MM.1S (cell line): ENCODE measurements at places on chromosomes 3 and 15.

DNA sequence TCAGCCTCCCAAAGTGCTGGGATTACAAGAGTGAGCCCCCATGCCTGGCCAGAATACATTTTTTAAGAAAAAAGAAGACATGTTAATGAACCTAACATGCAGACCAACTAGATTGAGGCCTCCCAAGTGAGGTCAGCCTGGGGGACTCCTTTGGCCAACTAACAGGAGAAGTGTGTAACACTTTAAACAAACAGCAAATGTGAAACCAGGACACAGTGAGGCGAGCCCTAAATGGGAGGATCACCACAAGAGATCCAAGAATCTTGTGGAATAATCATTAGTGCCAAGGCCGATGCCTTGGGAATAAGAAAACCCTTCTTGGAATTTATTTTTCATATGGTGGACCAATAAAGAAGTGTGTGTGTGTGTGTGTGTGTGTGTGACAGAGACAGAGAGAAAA, 73.9 kb downstream of the ATP10A start:
- DNase-seq, result no peak

DNA sequence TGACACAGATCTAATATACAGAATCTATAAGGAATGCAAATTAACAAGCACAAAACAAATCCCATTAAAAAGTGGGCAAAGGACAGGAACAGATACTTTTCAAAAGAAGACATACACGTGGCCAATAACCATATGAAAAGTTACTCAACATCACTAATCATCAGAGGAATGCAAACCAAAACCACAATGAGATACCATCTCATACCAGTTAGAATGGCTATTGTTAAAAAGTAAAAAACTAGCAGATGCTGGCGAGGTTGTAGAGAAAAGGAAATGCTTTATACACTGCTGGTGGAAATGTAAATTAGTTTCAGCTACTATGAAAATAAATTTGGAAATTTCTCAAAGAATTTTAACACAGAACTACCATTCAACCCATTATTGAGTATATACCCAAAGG, 50.7 kb downstream of the ADAMTS17 start:
- peak; percentile 29 for DNase-seq

- no peak for DNase-seq
Observed at GRCh38 chr15:35764661-35765519, 218.9 kb upstream of the DPH6 start.

- no peak for DNase-seq
Observed at GRCh38 chr15:86295511-86295910, 215.8 kb downstream of the AGBL1 start.

DNA sequence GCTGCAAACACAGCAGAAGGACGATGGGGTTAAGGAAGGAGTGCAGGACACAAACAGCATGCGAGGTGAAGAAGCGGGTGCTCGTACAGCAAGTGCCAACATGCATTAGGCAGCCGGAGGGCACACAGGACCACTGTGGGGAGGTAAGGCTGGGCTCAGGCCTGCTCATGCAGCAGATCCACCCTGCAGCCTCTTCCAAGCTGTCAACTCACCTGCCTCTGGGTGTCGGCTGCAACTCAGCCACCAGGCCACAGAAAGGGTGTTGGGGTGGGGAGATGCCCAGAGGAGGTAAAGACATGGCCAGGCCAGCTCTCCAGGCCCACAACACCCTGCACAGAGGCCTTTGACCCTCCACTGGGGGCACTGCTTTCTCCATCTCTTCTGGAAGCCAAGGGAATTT, 44.2 kb downstream of the TGM4 start:
- no peak for DNase-seq

- DNase-seq, result no peak
Observed at GRCh38 chr15:69011641-69012040, 2.9 kb upstream of the NOX5 start.

GRCh38 chr3:127275287-127275781, 12.5 kb downstream of the PRR20G start:
- no peak for DNase-seq

GRCh38 chr3:38528457-38528856, 32.3 kb downstream of the EXOG start:
- peak; percentile 26 for DNase-seq

- DNase-seq, result no peak
Observed at GRCh38 chr15:44798826-44799225, 62.5 kb downstream of the TRIM69 start.

DNA sequence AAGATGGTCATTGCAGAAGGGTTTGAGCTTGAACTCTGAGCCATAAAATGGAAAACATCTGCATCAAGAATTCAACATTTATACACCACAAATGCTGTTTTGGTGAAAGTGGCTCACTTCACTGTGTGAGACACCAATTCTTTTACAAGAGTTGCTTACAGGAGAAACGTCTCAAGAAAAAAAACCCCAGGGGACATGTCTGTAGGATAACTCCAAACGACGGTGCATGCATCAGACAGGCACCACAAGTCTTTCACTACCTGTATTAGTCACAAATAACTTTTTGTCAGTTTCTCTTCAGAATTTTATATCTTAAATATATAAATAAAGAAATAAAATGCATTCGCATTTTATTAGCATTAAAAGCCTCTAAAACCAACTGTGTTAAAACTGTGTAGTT, 164.3 kb downstream of the EFHB start:
- no peak for DNase-seq

- DNase-seq, result peak; percentile 9
Observed at GRCh38 chr3:104040896-104041295, 1325.8 kb upstream of the ALCAM start.

DNA sequence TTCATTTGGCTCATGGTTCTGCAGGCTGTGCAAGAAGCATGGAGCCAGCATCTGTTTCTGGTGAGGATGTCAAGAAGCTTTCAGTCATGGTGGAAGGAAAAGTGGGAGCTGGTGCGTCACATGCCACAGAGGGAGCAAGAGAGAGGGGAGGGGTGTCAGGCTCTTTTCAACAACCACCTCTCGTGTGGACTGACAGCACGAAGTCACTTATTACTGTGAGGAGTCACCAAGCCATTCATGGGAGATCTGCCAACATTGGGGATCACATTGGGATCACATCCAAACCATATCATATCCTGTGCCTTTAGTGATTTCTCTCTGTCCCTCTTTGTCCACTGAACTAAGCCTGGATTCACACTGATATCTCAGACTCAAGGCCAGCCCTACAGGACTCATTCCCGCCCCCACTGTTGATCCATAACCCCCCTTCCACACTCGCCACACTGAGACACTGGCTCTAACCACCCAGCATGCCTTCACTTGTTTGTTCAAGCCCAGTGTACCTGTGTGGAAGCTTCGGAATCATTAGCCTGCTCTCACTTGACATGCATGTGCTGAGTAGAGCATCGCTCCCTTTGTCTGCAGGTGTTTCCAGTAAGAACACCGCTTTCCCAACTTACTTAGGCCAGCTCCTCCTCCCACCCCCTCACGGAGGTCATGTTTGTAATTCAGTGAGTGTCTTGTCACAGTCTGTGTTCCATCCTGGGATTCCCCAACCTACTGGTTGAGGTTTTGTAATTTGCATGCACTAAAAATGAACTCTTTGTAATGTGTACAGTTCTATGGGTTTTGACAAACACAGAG, 132.2 kb downstream of the KLF13 start:
- peak; percentile 95 for DNase-seq

GRCh38 chr3:152148579-152148978, 120.2 kb upstream of the MBNL1 start:
- no peak for DNase-seq

GRCh38 chr15:69815793-69816192, 281.9 kb downstream of the TLE3 start:
- no peak for DNase-seq

GRCh38 chr3:175951047-175951694, 1092.0 kb downstream of the NAALADL2 start:
- no peak for DNase-seq

GRCh38 chr3:101685870-101686307, 629 bp downstream of the RPL24 start:
- DNase-seq, result no peak

DNA sequence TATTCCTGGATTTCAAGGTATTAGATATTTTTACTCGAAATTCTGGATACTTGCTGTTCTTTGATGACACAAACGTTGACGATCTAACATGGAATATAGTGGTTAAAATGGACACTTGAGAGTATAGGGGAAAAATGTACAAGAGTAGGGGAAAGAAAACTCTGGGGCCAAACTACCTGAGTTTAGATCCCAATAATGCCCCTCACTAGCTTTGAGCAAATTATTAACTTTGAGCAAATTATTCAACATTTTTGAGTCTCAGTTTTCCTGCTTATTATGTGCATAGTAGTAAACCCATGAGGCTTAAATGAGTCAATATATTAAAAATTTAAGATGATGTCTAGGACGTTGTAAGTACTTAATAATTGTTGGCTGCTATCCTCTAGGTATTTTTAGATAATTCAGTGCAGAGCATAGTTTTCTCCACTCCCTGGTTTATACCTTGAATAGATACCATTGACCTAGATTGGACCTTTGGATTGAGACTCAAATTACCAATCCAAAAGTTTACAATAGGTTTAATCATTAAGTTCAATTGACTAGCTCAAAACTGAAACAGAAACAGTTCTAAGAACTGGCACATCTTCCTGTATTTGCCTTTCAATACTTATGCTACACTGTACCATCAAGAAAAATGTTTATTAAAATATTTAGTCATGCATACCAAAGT, 4.5 kb downstream of the ADGRG7 start:
- DNase-seq, result no peak

DNA sequence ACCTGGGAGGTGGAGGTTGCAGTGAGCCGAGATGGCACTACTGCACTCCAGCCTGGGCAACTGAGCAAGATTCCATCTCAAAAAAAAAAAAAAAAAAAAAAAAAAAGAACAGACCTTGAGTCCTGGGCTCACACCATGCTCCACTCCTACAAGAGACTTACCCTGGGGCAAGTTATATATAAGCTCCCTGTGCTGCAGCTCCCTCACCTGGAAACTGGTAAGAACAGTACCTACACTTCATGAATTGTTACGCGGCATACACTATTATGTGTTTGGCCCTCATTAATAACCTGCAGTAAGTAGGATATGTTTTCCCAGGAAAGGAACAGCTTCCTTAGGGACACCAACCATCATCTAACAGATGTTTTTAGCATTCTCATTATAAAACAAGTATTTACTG, 119.6 kb downstream of the FMN1 start:
- DNase-seq, result peak; percentile 56

- DNase-seq, result no peak
Observed at GRCh38 chr15:29682361-29682760, 139.9 kb downstream of the TJP1 start.
